Stimulated activated CD8-positive, alpha-beta memory T cell treated with anti-CD3 and anti-CD28 coated beads, Interleukin-4, amount 100 ng/mL, for 24 hours (primary cell): ENCODE measurements at places on chromosomes 13 and 19.

GRCh38 chr19:48856921-48857320 is 11.5 kb downstream of the PLEKHA4 start:
- DNase-seq: no peak

DNA sequence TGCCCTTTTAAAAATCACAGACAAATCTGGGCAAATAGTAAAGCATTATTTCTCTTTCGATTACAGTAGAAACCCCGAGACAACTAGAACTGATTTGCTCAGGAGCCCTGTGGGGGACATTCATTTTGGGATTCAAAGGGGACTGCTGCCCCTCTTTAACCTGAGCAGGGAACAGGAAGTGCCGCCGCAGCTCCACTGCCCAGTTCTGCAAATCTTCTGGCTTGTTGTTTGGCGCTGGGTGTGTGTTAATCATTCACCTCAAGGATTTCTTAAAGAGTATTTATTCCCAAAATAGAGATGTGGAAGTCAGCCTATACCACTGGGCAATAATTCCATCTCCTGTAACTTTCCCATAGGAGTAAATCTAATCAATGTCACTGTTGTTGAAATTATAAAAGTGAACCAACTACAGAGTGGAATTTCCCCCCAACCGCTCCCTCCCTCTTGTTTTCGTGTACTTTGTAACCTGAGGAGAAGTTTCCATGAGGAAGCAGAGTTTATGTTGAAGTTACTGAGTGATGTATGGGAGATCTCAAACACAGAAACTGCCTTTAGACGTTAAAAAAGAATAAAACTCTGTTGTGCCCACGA is 515.8 kb downstream of the KLF12 start:
- DNase-seq: no peak

DNA sequence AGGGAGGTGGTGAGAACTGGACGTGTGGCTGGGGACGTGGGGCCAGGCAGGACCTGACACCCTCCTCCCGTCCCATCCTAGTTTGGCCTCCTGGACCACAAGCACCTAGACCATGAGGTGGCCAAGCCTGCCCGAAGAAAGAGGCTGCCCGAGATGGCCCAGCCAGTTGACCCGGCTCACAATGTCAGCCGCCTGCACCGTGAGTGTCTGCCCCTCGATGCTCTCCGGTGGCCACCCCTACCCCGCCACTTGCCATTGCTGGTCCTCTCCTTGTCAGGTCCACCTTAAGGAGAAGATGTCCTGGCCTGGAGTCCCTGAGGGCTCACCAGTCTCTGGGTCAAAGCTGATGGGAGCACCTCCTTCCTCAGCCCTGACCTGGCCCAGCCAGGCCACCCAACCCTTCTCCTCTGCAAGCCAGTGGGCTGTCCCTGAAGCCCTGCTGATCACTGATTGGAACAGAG is 2.2 kb downstream of the ANGPTL4 start:
- no peak for DNase-seq

GRCh38 chr13:25722893-25723292 is 328.9 kb downstream of the SHISA2 start:
- DNase-seq: no peak

- no peak for DNase-seq
Observed at GRCh38 chr13:60433505-60433904, 36.5 kb downstream of the TDRD3 start.

DNA sequence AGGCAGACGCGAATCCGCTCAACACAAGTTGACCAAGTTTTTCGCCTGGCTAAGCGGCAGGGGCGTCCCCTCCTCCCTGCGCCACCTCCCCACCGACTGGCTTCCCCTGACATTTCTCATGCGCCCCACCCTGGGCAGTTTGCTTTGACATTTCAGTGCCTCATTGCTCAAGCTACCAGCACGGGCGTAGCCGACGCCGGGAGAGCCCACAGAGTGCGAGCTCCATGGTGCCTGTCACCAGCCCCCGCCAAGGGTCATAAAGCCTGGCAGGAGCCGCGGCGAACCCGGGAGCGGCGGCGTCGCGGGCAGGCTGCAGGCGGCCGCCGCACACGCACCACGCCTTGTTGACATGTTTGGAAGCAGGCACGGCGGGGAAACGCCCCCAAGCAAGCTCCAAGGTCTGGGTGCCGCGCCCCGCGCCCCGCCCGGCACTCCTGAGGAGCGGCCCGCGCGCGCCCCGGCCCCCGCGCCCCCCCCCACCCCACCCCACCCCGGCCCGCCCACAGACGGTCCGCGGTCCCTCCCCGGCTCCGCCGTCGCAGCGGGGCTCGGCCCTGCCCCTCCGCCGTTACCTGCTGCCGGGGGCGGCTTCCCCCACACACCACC is 601 bp downstream of the FBXL3 start:
- peak; percentile 56 for DNase-seq

DNA sequence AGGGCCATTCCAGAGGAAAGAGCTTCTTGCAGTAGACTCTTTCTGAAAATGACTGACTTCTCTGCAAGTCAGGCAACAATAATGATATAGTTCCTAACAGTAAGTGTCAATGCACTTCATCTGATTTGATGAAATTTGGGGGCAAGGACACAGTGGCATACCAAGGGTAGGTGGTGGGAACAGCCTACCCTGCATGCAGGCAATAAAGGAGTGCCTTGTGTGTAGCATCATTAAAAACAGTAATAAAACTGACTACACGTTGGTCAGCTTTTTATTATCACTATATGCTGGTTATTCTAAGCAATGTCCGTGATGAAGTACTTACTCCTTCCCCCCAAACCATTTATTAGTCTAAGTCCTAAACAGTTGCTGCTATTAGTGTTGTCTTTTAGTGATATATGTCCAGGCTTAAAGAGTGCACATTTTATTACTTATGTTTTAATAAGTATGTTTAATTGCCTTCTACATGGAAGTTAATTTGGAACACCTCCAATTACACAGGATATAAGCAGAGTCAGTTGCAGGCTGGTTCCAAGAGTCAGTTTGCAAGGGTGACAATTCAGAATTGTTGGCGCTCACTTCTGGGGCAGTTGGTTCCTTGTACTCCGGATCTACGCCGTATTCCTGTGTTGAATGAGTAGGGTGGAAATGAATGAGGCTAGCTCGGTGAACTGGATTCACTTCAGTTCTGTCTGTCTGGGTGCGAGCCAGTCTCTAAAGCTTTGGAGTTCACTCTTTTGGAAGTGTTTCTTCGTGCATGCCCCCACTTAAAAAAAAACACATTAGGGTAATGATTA is 84.0 kb downstream of the RGCC start:
- no peak for DNase-seq
